Stimulated activated CD4-positive, alpha-beta T cell treated with anti-CD3 and anti-CD28 coated beads, TNF-alpha, amount 100 ng/mL, for 48 hours (primary cell): ENCODE measurements at places on chromosomes 4 and X.

GRCh38 chr4:91089178-91089577 is 962.0 kb downstream of the CCSER1 start:
- DNase-seq: no peak

GRCh38 chrX:15947648-15948317 is 93.2 kb upstream of the AP1S2 start:
- DNase-seq: no peak

DNA sequence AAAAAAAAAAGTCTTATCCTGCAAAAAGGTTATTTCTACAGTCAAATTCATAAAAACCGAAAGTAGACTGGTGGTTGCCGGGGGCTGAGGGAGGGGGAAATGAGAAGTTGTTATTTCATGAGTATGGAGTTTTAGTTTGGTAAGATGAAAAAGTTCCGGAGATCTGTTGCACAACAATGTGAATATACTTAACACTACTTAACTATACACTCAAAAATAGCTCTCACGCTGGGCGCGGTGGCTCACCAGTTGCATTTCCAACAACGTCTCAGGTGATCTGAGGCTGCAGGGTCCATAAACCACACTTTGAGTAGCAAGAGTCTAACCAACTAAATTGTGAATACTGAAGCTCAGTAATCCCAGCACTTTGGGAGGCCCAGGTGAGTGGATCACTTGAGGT is 52.4 kb downstream of the ANOS1 start:
- no peak for DNase-seq

DNA sequence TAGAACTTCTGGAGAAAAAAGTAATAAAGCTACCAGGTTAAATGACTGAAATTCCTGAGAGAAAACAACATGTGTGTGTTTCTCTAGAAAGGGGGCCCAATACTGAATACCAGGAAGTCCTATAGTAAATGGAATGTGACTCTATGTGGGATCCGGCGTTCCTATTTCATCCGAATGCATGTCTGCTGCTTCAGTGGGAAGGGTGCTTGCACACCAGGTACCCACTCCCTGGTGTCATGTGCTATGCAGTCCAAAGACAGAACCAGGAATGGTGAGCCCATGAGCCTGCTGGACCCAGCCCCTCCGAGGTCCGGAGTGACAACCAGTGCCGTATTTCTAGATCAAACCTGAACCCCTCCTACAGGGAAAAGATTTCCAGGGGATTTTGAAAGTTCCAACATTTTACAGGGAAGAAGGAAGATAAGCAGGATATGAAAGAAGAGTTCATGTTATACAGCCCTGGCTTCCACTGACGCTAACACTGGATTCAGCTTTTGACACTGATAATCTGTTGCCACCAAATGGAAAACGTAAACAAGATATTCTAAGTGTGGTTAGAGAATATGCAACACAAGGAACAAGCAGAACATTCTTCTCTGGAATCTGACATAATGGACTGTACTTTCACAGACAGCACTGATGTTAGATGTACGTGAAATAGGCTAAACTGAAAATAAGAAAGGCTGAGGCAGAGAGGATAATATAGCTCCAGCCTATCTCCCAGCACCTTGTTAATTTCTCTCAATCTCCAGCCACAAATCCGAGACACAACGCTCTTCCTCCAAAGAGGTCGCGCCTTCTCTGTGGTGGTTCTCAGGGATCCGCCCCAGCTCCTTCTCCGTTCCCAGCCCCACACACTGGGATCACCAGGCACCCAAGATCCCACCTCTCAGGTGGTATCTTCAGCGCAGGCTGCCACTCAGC is 725 bp upstream of the CXCL1 start:
- DNase-seq: no peak

- DNase-seq: no peak
Observed at GRCh38 chr4:52576961-52577623, 82.0 kb downstream of the USP46 start.

GRCh38 chrX:68396953-68397352 is 36.3 kb downstream of the OPHN1 start:
- no peak for DNase-seq

- no peak for DNase-seq
Observed at GRCh38 chr4:38674258-38675144, 10.5 kb downstream of the KLF3 start.

DNA sequence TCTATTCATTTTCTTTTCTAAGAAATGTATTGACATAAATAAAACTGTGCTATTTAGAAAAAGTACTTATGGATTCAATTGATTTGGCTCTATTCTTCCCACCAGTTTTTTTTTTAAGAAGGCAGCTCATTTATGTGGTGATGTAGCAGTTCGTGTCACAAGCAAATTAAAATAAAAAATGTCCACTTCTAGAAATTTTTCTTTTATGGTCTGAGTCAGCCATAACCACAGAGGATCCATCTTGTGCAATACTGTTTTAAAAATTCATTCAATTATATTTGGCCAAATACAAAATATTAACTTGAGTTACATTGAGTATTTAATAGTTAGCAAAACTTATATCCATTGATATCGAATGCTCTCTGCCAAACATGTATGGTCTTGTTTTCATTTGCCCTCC is 207.9 kb upstream of the FAT1 start:
- no peak for DNase-seq

DNA sequence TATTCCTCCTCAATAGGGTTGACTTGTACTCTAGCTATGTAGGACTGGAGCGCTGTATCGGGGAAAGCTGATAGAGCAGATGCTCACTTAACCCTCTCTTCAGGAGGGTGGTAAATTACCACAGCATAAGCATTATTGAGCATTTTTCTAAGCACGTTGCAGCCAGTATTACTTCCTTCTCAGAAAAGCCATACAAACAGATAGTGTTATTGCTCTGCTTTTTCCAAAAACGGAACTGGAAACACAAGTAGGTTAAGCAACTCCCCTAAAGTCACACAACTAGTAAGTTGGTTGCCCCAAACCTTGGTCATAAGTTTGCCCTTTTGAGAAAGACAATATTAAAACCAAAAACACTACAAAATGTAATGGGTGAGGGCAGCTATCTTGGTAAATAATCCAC is 73.9 kb downstream of the REELD1 start:
- no peak for DNase-seq

DNA sequence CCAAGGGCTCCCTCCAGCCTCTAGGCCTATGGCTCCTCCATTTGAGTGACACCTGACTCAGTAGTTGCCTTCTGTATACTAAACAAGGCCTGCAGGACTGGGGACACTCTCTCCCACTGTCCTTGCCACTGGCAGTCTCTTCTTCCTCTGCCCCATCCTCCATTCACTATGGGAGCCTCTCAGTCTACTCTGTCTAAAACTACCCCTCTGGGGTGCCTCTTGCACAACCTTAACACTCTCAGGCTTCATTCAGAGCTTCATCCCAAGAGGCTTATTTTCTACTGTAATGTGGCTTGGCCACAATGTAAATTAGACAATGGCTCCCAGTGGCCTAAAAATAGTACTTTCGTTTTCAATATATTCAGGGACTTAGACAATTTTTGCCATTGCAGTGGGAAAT is 133.0 kb downstream of the ZC4H2 start:
- no peak for DNase-seq

DNA sequence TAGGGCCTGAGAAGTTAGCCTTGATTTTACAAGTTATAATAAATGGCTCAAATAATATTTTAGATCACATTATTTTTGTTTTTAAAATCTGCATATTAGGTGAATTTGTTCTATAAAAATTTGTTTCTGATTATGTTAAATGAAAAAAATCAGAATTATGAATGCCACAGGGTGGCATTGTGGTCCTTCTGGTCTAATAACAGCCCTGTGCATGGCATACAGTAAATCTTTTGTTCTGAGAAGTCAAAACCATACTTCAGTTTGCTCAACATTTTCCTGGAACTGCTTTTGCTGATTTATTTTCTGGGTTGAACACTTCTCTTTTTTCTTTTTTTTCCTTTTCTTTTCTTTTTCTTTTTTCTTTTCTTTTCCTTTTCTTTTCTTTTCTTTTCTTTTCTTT is 101.0 kb upstream of the UBQLN2 start:
- no peak for DNase-seq

DNA sequence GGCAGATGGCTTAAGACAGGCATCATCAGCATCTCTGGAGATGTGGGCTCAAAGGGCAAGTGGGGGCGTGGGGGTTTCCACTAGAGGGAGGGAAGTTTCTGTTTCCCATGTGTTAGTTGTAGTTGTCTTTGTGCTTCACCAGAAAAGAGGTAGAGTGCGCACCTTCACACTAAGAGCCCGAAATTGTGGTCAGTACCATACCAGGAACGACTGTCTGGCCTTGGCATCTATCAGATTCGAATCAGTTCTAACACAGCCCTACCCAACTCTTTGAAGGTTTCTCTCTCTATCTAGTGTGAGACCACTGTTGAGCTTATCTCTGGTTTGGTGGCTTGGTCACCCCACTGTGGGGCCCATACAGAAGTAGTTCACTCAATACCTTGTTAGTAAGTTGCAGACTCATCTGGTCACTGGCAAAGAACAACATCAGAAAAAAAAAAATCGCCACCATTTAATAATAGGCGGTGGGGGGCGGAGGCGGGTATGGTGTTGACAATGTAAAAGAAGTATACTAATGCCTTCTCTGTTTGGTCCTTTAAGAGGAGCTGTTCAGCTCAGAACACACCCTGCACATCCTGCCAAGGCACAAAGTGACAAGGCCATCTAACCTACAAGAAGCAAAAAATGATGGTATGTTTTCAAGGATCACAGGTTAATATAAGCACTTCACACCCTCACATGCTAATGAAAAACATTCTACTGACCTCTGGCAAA is 71.1 kb downstream of the NYX start:
- DNase-seq: peak; percentile 36

- no peak for DNase-seq
Observed at GRCh38 chr4:145326491-145326890, 146.1 kb upstream of the OTUD4 start.

DNA sequence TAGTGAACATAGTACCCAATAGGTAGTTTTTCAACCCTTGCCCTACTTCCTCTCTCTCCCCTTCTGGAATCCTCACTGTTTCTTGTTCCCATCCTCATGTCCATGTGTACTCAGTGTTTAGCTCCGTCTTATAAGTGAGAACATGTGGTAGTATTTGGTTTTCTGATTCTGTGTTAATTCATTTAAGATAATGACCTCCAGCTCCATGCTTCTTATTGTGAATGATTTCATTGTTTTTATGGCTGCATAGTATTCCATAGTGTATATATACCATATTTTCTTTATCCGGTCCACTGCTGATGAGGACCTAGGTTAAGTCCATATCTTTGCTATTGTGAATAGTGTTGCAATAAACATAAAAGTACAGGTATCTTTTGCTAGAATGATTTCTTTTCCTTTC is 31.0 kb downstream of the IRF2 start:
- DNase-seq: no peak

DNA sequence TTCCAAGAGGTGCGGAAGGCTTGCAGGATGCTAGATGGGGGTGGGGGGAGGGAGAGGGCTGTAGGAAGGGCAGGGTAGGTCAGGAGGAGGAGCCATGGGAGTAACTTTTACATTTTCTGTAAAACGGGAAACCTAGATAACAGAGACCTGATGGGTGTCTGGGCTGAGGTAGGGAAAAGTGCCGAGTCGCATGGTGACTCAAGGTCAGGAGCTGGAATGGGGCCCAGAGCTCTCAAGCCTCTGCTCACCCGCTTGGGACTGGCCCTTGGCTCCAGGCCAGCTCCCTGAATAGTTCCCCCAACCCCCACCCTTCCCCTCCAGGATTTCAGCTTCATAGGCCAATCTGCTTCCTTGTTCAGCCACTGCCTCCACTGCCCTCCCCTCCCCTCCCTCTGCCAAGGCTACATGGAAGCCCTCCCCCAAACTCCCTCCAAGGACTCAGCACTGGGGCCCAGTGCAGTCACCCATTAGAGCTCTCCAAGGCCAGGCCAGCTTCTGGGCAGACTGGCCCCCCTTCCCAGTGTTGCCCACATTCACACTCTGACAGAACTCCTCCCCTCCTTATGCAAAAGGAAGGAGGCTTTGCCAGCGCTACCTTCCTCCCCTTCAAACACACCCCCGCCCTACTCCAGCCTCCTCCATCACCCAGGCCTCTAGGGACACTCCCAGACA is 43.6 kb downstream of the TSC22D3 start:
- no peak for DNase-seq

DNA sequence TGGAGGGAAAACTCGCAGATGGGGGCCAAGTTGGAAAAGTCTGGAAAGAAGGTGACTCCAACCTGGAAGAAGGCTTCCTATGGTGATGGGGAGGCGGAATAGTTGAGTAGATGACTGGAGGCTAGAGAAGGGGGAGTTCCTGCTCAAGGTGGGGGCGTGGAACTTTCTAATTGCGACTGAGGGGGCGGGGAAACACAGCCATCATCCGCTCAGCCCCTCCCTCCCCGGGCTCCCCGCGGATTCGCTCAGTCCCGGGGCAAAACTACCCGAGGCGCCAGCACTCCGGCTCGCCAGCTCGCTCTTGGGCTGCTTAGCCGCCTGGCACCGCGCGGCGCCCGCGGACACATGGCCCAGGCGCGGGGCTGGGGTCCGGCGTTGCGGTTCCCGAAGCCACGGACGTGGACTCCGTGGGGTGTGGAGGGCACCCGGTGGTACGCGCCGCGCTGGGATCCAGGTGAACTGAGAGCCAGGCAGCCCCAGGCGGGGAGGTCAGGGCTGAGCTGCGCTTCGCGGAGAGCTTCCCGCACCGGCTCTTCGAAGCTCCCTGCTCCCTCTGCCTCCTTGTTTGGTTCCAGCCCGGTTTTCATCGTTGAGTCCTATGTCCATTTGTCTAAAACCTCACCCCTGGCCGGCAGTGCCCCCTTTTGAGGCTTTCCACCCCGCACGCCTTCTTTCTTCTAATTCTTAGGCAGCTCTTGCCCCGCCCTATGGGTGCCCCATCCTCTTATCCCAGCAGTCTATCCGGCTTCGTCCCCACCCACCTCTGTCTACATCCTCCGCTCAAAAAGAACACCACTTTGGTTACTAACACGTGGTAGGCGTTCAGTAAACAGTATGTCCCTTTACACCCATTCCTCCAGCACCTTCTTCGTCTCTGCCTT is 38.9 kb downstream of the STARD8 start:
- no peak for DNase-seq

DNA sequence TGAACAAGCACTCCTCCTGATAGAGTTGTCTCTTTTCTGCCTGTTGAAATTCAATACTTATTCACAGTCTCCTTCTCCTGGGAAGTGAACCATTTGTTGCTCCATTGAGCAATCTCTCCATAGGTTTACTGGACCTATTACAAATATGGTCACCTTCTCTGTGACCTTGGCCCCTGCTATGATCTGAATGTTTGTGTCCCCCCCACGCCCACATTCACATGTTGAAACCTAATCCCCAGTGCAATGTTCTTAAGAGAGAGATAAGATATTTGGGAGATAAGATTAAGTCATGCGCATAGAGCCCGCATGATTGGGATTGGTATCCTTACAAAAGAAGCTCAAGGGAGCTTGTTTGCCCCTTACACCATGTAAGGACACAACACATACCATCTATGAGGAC is 54.1 kb upstream of the GABRE start:
- DNase-seq: no peak

GRCh38 chr4:57443308-57443707 is 333.1 kb upstream of the IGFBP7 start:
- DNase-seq: no peak

GRCh38 chr4:20298986-20299385 is 47.3 kb downstream of the SLIT2 start:
- DNase-seq: no peak

- no peak for DNase-seq
Observed at GRCh38 chr4:158051401-158052235, 121.2 kb downstream of the GASK1B start.

- no peak for DNase-seq
Observed at GRCh38 chrX:47595716-47596251, 13.5 kb downstream of the TIMP1 start.

GRCh38 chrX:10654960-10655359 is 34.6 kb upstream of the MID1 start:
- no peak for DNase-seq
